ENCODE measurements at places on chromosomes 13 and 19.

- no peak for DNase-seq
Observed at GRCh38 chr19:32580353-32580900, 563 bp upstream of the PDCD5 start.

- DNase-seq: no peak
Observed at GRCh38 chr13:60114499-60115028, 49.2 kb downstream of the DIAPH3 start.

GRCh38 chr19:49971991-49972411 lies 11.0 kb upstream of the SIGLEC11 start:
- DNase-seq: no peak

- DNase-seq: no peak
Observed at GRCh38 chr19:14470031-14470876, 4.9 kb downstream of the PTGER1 start.

DNA sequence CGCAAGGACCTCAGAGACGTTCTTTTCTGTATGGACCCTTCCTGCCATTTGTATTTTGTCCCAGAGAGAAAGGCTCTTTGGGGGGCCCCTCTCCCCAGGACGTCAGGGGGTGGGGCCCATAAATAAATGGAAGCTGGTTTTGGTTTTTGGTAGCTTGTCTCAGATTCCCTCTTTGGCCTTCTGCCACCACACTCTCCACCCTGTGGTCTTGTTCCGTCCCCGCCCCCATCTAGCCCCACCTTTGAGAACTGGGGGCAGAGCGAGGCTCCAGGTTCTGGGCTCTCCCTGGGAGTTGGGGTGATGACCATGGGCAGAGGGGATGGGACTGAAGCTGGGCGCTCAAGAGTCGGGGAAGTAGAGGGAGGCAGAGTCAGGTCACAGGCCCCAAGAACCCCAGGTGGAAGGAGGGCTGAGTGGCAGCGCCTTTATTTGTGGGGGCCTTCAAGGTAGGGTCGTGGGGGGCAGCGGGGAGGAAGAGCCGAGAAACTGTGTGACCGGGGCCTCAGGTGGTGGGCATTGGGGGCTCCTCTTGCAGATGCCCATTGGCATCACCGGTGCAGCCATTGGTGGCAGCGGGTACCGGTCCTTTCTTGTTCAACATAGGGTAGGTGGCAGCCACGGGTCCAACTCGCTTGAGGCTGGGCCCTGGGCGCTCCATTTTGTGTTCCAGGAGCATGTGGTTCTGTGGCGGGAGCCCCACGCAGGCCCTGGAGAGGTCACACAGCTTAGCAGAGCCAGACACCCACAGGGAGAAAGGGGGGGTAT lies 3.3 kb downstream of the ISYNA1 start:
- DNase-seq: no peak

GRCh38 chr13:40624986-40625385 lies 41.5 kb downstream of the FOXO1 start:
- no peak for DNase-seq

DNA sequence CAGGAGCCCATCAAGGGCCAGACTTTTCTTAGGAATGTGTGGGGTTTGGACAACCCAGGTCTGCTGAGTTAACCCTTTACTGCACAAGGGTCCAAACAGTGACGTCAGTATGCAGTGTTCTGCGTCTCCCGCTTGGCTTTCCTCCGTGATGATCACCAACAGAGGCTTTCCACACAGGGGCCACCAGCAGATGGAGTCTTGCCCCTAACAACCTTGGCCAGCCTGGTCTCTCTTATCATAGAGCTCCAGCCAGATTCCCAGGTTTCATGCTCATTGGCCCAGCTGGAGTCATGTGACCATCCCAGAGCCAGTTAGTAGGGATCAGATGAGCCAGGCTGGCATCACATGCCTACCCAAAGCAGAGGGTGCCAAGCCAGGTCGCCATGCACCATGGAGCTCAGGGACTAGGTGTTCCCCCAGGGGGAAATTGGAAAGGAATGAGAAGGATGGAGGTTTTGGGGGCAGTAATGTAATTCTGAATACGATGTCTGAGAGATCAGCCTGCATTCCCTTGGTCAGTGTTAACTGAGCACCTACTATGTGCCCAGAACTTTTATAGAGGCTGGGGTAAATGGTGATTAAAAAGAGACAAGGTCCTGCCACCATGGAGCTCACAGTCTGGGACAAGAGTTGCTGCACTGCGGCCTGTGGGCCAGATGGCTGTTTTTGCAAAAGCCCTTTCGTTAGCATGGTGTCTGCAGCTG lies 61.2 kb downstream of the MYH14 start:
- DNase-seq: no peak

DNA sequence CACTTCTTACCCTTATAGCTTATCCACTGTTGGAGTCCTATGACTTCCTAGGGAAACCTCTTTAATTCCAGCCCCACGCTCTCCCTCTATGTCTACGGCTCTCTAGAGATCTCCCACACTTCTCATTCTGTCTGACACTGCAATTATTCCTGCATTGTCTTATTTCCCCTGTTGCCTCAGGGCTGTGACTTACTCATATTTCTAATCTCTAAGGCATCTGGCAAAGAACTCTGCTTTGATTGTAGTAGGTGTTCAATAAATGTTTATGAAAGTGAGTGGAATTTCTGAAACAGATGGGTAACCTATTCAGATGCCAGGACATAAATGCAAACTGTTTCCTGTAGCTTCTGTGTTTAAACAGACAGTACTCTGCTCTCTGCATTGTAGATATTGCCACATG lies 102.4 kb upstream of the SERTM1 start:
- no peak for DNase-seq

- DNase-seq: no peak
Observed at GRCh38 chr13:73422973-73423372, 364.2 kb downstream of the KLF5 start.

GRCh38 chr13:51550151-51550550 lies 34.1 kb upstream of the WDFY2 start:
- no peak for DNase-seq

All from fibroblast of villous mesenchyme (primary cell).